Astrocyte of the hippocampus (primary cell): ENCODE measurements at places on chromosomes 2 and 18.

DNA sequence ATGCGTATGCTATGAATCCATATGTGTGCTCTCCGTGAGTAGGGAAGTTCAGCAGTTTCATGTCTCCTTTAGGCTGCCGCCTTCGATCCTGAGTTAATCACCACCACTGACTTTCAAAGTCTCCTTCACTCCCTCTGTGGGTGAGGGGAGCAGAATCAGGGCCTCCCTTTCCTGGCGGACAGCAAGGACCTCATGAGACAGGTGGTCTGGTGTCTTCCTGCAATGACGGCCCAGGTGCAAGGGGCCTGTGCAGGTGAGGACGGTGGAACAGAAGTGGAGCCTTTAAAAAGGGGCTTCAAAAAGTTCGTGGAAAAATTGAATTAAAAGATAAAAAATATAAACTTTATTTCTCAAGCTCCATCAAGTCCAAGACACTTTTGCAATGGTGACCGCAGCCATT is 222.6 kb downstream of the TWIST2 start:
- DNase-seq: no peak

- DNase-seq: no peak
Measured at GRCh38 chr2:55811048-55811447, 112.5 kb downstream of the EFEMP1 start.

DNA sequence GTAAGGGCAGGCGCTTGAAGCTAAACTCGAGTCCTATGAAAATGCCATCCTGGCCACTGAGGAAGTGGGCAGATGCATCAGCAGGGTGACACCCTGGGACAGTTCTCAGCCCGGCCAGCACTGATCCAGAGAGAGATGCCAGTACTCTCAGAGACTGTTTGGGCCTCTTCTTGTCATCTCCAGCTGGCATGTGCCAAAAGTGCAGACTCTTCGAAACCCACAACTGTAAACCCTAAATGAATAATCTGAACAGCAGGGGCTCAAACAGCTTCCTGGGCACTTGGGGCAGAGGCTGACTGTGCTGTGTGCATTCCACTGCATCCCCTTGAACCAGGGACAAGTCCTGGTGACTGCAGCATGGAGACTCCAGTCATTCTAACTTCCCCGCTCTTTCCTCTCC is 204.2 kb upstream of the SMAD2 start:
- no peak for DNase-seq

DNA sequence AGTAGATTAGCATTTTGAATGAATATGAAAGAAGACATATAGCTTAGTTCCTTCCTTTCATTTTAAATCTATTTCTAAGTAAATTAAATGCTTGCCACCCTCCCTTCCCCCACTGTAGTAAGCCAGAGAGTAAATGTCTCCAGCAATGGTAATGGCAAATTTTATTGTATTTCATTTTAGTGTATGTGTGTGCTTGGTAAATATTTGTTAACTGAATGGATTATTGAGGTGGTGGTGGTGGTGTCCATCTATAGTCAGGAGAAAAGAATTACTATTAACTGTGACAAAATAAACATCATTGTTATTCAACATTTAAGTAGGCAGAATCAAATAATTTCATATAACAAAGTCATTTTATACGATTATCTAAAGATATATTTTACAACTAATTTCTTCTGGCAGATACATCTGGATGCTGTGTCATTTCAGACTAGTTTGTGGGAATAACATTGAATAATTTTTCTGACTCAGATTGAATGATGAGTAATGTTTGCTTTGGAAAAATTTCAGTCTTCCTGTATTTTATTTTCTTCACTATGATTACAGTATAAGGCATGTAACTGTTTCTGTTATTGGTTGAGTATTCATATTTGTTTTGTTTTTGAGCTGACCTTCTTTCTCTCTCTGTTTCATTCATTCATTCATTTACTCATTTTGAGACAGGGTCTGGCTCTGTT is 18.3 kb downstream of the ASXL3 start:
- DNase-seq: peak; percentile 41

GRCh38 chr2:72952961-72953360 is 35.6 kb downstream of the EMX1 start:
- DNase-seq: no peak

- DNase-seq: peak; percentile 34
Measured at GRCh38 chr2:74632209-74632938, 15.8 kb downstream of the M1AP start.

DNA sequence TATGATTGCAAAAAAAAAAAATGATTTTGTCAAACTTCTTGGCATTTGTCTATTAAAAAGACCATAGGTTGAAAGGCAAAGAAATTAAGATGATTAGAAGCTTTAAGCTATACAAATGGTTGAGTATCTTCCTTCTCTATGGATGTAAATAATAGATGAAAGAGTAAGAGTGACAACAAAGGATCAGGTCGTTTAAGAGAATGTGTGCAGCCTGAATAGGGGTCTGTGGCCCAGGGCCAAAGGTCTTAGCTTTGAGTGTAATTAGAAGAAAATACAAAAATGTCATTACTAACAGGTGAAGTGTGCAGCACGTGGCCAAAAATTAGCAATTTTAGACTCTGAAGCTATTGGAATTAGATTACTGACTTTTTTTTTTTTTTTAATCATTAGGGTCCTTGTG is 122.4 kb downstream of the GREB1L start:
- no peak for DNase-seq

GRCh38 chr18:56684277-56684676 is 33.1 kb downstream of the WDR7 start:
- no peak for DNase-seq

DNA sequence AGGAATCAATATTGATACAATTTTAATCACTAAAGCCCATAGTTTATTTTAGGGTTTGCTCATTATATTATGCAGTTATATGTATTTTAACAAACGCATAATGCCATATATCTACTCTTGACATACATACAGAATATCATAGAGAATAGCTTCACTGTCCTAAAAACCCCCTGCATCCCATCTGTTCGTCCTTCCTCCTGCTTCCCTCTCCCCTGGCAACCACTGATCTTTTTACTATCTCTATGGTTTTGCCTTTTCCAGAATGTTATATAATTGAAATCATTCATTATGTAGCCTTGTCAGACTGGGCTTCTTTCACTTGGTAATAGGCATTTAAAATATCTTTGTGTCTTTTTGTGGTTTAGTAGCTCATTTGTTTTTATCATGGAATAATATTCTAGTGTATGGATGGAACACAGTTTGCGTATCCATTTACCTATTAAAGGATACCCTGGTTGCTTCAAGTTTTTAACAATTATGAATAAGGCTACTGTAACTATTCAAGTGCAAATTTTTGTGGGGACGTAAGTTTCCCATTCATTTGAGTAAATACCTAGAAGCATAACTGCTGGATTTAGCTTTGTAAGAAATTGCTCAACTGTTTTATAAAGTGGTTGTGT is 801.6 kb upstream of the GCFC2 start:
- DNase-seq: no peak

GRCh38 chr2:219049282-219049681 is 8.0 kb upstream of the CFAP65 start:
- no peak for DNase-seq

GRCh38 chr2:167965907-167966761 is 281.3 kb downstream of the STK39 start:
- DNase-seq: no peak

GRCh38 chr2:236970656-236971010 is 115.1 kb upstream of the COPS8 start:
- no peak for DNase-seq

DNA sequence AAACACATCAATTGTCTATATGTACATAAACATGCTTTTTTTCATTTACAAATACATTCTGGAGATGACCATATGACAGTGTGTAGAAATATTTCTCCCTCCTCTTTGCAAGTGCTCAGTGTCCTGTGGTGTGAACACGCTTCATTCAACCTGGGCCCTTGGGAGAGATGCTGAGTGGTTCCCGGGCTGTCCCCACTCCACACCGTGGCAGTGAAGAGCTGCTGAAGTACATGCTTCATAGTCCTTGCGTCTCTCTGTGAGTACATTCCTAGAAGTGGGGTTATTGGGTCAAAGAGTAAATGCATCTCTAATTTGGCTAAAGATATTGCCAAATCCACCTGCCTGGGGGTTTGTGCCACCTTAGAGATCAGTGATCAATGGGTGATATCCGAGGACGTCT is 6.5 kb upstream of the GPR35 start:
- no peak for DNase-seq

DNA sequence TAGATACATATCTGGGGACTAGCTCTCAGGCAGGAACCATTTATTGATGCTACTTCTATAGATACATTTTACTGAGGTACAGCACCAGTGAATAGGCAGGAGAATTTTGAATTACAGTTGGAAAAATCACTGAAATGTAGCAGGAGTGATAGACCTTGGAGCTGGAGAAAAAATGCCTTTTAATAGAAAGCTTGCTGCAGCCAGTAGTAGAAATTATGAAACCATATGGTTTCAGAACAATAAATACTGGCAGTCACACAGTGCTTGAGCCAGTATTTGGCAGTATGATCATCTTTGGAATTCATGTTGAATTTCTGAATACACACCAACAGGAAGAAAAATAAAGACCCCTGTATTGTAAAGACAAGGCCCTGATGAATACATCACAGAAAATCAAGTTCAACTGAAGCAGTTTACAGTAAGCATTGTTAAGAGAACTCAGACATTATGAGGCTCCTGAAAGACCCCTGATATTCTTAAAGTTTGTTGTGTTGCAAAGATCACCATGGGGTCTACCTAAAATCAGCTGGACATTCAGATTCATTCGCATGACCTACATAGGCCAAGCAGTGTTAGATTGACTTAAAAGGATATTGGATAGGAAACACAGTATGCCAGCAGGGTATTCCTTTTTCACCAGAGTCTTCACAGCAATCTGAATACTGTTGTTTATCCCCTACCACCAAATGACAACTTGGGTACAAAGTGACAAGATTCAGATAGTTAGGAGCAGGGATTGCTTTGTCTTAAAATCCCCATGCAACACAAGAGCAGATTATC is 139.0 kb downstream of the EHBP1 start:
- no peak for DNase-seq

DNA sequence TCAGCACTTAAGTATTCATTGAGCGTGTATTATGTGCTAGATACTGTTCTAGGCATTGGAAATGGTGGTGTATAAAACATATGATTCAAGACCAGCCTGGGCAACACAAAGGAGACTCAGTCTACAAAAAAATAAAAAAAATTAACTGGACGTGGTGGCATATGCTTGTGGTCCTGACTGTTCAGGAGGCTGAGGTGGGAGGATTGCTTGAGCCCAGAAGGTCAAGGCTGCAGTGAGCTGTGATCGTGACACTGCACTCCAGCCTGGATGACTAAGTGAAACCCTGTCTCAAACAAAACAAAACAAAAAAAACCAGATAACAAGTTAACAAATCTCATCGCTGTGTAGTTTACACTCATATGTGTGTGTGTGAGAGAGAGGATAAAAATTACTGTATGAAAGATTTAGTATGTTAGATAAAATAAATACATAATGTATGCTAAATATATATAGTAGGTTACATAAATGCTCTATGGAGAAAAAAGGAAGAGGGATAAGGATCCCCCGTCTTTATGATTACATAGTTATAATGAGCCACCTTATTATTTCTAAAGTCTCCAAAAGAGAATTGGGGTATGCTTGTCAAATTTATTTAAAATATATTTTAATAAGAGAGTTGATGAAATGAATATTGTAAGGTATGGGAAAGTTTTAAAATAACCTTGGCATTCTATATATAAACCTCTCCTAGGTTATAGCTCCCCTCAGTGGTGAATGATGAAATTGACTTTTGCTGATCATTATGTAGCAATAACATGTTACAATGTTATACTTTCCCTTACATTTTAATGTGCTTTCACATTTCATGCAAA is 69.2 kb downstream of the EHBP1 start:
- DNase-seq: peak; percentile 63

GRCh38 chr2:25331686-25332365 is 9.9 kb downstream of the DNMT3A start:
- no peak for DNase-seq

DNA sequence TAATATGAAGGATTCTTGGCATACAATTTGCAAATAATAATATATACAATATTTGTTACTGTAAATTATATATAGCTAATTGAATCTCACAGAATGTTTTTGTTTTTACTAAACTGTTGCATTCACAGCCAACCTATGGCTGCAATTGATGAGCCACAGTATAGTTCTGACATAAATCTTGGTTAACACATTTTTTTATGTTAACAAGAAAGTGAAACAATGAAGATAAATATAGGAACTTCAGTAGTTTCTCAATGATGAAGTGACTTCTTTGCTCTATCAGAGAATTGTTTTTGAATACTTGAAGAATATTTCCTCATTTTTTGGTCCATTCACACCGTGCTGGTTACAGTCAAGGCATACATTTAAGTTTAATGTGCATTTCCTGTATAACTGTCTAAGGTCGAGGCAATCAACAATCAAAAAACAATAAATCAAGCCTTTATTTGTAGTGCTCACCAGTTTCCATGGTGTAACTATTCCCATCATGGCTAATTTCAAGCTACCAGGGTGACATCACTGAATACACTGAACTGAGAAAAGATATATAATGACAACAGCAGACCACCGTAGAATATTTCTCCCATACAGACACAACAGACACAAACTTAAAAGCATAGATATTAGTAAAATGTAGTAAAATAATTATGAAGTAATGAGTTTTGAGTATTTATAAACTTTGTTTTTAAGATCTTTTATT is 12.9 kb upstream of the ETAA1 start:
- no peak for DNase-seq

DNA sequence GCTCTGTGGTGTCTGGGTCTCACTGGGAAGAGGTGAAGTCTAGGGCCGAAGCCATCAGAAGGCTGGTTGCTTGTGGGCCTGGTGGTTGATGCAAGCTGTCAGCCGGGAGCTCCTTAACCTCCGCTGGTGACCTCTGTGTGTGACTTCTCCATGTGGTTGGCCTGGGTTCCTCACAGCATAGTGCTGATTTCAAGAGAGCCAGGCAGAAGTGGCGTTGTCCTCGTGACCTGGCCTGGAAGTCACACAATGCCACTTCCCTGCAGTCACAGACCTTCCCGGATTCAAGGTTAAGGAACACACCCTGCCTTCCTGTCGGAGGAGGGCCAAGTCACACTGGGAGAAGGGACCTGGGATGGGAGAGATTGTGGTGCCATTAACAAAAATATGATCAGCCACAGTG is 303.7 kb upstream of the HS6ST1 start:
- DNase-seq: no peak

DNA sequence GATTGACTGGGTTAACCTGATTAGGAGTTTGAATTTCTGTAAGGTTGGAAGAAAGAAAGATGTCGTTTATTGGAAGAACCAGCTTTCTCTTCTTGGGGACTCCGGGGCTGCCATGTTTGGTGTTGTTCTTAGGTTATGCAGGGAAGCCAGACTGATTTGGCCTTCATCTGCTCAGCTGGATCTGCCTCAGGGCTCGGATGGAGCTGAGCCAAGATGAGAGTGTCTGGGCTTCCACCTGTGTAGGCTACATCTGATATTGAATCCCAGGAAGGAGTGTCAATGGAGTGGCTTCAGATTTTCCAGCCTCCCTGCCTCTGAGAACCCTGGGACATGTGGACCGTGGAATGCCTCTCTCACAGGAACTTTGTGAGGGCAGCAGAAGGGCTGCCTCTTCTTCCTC is 126.1 kb downstream of the WDSUB1 start:
- DNase-seq: no peak

GRCh38 chr2:217222309-217222910 is 362.5 kb upstream of the TNP1 start:
- DNase-seq: no peak
